ENCODE measurements at places on chromosomes 2 and 18.
A peak's percentile ranks its signal among the peaks of the same experiment; 100 is the strongest.

DNA sequence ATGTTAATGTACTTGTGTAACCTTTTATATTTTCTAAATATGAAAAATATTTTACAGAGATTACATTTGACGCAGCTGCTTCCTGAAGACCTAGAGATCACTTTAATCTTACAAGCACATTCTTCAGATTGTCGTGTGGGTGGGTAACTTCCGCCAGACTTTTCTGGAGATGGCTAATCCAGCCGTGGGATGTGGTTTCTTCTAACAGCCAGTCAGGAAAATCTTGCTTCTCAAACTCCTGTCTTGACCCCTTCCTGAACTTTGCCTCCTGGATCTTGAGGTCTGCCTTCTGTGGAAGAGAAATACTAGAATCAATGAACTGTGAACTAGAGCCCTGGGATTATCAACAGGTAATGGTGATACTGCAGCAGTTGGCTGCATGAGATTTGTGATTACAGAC is 401.6 kb upstream of the TNP1 start:
- DNase-seq, result no peak

GRCh38 chr2:182591774-182592173 is 124.3 kb upstream of the DNAJC10 start:
- no peak for DNase-seq

GRCh38 chr18:22250591-22250996 is 81.2 kb downstream of the GATA6 start:
- DNase-seq, result no peak

DNA sequence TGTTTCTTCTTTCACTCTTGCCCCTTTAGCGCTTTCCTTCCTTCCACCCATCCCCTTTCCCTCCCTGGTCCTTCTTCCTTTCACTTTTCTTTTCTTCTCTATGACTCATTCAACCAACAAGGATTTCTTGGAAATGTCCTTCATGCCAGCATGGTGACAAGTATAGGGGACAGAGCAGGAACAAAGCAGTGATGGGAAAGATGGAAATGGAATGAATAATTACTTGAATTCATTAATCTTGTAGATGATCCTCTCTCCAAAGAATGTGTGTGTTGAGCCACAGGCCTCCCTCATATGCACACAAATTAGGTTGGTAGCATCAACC is 1.5 kb downstream of the VAMP5 start:
- DNase-seq, result no peak

- no peak for DNase-seq
Observed at GRCh38 chr18:6755107-6755506, 25.6 kb downstream of the ARHGAP28 start.

GRCh38 chr2:239603411-239604356 is 202.9 kb upstream of the HDAC4 start:
- DNase-seq, result no peak

- peak; percentile 87 for DNase-seq
Observed at GRCh38 chr18:3261373-3262233, at the start of gene MYL12B. Gene MYL12B (plus strand): TSS chr18:3262133. CDS start chr18:3272899, 10,766 bp downstream.

DNA sequence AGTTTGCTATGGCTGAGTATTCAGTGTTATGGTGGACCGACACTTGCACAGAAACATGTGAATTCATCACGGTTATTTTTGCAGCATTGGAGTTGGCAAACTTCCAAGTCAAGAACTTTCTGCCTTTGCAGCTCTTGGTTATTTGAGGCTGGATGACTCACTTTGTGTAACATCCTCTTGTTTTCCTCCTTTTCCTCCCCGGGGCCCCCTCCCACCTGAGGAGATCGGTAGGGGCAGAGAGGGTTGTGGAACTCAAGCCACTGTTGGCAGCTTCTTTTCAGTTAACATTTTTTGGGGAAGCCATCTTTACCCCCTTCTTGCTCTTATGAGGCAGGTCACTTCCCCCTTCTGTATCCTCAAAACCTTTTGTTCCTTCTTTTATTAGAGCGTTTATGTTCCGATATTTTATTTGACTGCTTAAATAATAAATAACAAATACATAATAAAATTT is 48.6 kb downstream of the DDX1 start:
- DNase-seq, result no peak

- no peak for DNase-seq
Observed at GRCh38 chr18:60732143-60732542, 359.6 kb upstream of the MC4R start.

DNA sequence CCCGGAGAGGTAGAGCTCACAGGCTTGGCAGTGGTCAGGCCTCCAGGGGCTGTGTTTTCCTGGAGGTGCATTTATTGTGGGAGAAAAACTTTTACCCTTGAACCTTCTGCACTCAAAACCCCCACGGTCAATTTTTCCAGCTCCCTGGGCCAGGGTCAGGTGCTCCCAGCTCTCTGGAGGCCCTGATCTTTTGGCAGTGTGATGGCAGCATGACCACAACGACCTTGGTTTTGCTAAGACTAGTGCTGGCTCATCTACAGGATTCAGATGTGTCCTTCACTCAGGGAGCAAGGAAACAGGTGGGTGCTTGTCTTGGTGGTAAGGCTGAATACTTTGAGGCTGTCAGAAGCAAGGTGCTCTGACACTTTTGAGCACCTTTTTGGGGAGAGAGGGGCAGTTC is 92.3 kb downstream of the CCDC93 start:
- DNase-seq, result no peak

DNA sequence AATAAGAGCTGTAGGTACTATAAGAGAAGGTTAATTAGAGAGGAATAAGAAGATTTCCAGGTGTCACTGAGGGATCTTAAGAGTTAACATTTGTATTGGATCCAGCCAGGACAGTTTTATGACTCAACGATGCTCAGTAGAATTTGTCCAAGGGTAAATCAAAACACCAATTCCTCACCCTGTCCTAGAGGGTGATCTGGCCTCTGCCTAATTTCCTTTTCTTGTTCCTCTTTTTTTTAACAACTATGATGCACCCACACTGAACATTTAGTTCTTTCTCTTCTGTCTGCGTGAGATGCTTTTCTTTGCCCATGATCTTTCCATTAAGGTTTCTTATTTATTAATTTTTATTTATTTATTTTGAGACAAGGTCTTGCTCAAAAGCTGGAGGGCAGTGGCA is 92.0 kb downstream of the PMS1 start:
- no peak for DNase-seq

- DNase-seq, result no peak
Observed at GRCh38 chr2:104028061-104028460, 825.9 kb upstream of the POU3F3 start.

- DNase-seq, result no peak
Observed at GRCh38 chr2:71609441-71609840, 156.1 kb downstream of the DYSF start.

- DNase-seq, result no peak
Observed at GRCh38 chr2:121519732-121520640, 10.7 kb upstream of the RNU4ATAC start.

- DNase-seq, result peak; percentile 59
Observed at GRCh38 chr2:65357959-65358294, 74.5 kb downstream of the SPRED2 start.

GRCh38 chr2:233482616-233483015 is 84.0 kb downstream of the USP40 start:
- DNase-seq, result no peak

DNA sequence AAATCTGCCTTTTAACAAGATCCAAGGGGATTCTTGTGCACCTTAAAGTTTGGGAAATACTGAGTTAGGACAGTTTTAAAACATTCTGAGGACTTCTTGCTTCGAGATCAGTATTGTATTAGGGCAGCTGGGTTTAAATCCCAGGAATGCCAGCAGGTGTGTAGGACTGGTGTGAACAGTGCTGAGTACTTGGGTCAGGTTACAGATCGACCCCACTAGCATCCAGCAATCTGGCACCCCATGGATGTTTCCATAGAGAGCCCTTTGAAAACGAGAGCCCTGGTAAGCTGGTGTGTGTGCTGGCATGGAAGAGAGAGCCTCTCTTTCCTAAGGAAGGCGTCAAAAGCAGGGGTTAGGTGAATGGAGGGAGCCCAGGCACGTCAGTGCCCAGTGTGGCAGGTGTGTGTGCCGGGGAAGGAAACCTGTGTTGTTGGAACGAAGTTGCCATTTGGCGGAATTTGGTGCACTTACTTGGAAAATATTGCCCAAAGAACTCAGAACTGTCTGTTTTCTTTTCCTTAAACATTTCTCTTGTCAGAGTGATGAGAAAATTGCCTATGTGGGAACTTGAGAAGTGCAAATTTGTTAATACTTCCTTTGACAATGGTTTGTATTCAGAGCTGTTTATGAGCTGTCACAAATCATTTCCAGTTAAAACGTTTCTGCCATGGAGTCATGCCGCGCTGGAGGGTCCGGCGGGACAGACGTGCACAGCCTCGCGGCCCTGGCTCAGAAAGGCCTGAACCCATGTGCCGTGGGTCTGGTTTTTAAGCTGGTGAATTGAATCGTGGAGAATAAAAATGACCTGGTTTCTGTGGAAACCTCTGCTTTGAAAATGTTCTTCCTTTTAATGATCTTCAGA is 38.1 kb downstream of the LDLRAD4 start:
- DNase-seq, result no peak

DNA sequence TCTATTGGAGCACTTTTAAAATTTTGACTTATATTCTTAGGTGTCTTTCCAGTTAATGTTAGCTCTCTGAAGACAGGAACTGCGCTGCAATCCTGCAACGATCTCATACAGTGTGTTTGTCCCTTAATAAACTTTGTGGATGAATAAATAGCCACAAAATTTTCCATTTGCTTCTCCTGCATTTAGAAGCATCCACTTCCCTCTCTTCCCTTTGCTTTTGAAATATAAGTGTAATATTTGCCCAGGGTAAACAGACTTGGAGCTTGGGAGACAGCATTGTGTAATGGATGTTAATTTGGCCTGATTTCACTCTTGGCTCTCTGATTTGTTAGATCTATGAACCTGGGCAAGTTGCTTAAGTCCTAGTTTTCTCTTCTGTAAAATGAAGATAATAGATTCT is 58.2 kb upstream of the CD28 start:
- DNase-seq, result no peak

- DNase-seq, result no peak
Observed at GRCh38 chr2:1701020-1701419, 43.3 kb downstream of the PXDN start.

DNA sequence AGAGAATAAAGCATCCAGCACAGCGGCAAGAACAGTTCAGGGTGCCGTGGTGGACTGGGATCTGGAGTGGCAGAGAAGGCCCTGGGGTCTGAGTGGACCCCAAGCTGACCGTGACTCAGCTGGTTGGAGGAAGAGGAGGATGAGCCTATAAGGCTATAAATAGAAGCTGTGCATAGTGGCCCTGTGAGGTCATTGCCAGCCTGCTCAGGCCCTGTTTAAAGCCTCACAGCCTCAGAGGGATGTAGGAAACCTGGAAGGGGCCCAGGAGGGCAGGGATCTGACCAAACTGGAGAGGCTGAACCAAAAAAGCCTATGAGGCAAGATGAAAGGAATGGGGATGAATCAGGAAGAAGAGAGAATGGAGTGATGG is 11.3 kb upstream of the DES start:
- DNase-seq, result no peak

DNA sequence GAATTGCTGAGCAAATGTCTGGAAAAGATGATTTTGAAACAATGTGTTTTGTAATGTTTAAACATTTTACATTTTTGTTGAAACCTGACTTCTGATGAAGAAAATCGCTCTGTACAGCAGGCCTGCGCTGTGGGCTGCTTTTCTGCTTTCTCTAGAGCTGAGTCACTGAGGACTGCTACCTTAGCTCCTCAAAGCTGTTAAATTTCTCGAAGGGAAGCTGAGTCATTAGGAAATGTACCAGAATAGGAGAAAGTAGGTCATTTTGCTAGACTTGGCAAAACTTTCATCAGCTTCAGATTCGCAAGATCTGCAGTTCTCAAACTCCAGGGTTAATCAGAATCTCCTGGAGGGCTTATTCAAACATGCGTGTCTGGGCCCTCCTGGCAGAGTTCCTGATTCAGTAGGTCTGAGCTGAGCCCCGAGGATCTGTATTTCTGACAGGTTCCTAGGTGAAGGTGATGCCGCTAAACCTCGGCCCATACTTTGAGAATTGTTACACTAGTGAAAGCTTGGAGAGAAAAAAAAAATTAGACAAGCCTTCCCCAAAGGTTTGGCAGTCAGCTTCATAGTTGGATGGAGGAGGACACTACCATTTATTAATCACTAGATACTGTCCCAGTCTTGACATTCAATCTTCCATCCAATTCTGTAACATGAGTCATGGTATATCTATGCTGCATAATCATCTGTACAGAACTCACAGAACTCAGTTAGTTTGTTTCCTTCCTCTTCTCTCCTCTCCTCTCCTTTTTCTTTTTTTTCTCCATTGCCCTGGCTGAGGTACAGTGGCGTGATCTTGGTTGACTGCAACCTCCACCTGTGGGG is 297.6 kb downstream of the PARD3B start:
- DNase-seq, result no peak

DNA sequence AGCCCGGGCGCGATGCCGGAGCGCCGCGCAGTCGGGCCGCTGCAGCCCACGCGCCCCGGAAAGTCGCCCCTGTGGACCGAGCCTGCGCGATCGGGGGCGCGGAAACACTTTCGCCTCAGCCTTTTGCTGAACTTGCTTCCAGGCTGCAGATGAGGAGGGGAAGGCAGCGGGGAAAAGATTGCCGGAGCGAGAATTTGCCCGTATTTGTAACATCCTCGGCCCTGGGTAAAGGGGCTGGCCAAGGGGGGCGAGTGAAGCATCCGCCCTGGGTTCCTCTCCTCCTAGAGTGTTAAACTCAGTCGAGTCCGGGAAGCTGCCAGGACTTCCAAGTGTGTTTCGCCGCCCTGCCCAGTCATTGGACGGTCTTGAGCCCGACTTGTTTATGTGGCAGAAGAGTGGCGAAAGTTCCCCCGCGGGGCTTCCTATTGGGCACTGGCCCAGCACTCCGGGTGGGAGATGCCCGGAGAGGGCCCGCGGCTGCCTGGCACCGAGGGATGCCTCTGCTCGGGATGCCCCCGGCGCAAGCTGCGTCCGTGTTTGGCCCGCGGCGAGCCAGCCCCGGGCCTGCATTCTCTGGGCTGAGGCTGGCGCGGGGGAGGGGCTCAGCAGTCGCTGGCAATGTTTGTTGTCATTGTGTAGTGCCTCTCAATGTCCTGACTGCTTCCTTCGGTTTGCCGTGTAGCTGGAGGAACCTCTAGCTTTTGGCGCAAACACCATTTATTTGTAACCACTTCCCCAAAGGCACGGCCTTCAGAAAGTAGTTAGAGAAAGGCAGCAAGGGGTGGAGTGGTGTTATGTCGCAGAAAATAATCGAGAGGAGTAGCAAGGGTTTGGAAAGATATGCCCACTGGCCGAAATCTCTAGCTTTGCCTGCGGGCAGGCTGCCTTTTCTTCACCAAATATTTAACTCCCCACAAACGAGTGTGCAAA is 1.1 kb downstream of the CYBRD1 start:
- DNase-seq, result peak; percentile 47

DNA sequence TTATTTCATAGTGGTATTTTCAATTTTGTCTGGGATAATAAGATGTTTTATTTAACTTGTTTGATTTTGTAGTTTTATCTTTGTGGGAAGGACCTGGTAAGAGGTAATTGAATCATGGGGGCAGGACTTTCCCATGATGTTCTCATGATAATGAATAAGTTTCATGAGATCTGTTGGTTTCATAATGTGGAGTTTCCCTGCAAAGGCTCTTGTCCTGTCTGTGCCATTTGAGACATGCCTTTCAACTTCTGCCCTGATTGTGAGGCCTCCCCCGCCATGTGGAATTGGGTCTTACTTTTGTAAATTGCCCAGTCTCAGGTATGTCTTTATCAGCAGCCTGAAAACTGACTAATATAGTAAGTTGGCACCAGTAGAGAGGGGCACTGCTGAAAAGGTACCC is 77.8 kb upstream of the ARHGAP15 start:
- DNase-seq, result no peak

Data from GM13977 (cell line).